ENCODE measurements at places on chromosomes 1 and 21.

- no peak for DNase-seq
Observed at GRCh38 chr1:162145280-162145965, 75.9 kb downstream of the NOS1AP start.

GRCh38 chr1:109208836-109209463 lies 4.8 kb upstream of the SARS1 start:
- no peak for DNase-seq

GRCh38 chr1:27517301-27517700 lies 27.3 kb upstream of the WASF2 start:
- DNase-seq: no peak

GRCh38 chr1:209839875-209840546 lies 12.2 kb downstream of the UTP25 start:
- DNase-seq: no peak
